ENCODE measurements at places on chromosomes 13 and 19.

DNA sequence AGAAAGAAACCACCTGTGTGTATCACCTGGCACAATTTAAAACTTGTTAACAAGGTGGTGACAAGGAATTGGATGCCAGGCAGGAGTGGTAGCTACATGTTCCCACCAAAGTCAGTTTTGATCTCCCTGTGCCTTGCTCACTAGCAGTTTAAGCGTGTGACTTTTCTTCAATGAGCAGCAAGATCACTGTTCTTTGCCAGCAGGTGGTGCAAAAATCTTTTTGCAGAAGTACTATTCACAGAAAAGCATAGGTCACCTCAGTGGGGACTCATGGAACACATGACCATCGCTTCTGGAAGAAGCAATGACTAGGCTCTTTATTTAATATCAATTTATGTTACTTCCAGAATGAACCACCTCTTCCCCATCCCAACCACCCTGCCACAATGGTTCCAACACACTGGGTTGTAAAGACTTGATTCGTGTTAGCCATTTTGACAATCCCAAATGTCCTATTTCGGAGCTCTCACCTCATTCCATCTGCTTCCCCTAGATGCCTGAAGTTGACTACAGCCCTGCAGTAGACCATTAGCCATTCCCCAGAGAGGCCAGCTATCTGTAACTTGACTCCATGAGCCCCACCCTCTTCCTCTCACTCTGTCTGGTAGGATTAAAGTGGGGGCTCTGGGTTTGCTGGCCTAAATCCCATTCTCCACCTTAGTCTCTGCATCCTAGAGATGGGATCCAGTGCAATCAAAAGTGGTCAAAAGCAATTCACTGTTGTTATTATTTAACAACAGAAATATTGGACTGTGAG is 59.1 kb upstream of the TNFRSF19 start:
- DNase-seq = no peak

DNA sequence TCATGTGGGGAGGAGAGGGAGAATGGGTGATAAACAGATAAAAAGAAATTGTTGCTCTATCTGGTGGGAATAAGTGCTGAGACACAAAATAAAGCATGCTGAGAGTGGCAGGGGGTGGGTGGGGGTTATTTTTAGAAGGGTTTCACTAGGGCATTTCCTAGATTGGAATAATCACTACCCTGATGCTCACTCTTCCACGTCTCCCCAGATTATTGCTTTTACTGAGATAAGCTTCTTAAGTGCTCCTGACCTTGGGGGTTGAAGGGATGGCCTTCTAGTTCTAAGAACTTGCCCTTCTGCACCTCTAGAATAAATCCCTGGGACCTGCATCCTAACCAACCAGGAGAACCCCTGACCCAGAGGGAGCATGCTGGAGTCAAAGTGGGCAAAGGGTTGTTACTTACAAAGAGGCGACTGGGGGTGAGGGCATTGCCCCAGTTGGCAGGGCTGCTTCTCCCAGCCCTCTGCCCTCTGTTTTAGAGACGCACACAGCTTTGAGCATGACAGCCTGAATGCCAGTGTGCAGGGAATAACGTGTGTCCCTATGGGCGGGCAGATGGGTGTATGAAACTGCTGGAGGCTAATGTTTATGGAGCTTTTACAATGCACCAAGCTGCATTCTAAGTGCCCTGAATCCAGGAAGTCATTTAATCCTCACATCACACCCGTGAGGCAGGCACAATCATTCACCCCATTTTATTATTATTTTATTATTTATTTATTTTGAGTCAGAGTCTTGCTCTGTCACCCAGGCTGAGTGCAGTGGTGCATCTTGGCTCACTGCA is 743 bp downstream of the RDH8 start:
- no peak for DNase-seq

GRCh38 chr19:40332669-40333068 is 15.5 kb downstream of the C19orf47 start:
- DNase-seq = no peak

DNA sequence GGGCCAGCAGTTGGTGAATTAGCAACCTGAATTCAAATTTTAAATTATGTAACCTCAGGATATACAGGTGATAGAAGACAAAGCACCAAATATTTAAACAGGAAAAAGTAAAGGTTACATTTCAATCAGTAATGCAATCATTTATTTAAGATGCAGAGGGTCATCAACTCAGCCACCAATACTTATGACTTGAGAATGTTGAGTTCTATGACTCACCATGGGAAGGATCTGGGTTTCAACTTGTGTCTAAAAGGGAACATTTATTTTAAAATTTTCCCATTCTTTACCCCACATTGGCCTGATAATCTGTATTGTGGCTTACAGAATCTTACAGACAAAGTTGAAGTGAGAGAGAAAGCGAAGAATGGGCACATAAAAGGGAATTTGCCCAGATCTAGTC is 418.0 kb downstream of the NDFIP2 start:
- DNase-seq = no peak

DNA sequence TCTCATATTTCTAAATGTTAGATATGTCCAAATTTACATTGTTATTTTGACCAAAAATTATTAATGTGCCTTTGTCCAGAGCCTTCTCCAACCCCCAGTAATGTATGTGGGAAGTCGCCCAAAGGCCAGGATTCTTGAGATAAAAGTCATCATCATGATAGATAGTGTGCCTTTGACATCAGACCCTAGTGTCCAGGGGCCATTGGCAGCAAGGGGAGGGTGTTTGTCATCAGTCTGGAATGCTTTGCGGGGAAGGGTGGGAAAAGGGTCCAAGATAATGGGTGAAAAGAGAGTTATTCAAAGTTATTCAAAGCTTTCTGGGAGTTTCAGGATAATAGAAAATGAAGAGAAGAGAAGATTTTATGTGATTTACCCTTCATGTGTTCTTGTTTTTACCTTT is 909.5 kb upstream of the GPC6 start:
- DNase-seq = no peak

DNA sequence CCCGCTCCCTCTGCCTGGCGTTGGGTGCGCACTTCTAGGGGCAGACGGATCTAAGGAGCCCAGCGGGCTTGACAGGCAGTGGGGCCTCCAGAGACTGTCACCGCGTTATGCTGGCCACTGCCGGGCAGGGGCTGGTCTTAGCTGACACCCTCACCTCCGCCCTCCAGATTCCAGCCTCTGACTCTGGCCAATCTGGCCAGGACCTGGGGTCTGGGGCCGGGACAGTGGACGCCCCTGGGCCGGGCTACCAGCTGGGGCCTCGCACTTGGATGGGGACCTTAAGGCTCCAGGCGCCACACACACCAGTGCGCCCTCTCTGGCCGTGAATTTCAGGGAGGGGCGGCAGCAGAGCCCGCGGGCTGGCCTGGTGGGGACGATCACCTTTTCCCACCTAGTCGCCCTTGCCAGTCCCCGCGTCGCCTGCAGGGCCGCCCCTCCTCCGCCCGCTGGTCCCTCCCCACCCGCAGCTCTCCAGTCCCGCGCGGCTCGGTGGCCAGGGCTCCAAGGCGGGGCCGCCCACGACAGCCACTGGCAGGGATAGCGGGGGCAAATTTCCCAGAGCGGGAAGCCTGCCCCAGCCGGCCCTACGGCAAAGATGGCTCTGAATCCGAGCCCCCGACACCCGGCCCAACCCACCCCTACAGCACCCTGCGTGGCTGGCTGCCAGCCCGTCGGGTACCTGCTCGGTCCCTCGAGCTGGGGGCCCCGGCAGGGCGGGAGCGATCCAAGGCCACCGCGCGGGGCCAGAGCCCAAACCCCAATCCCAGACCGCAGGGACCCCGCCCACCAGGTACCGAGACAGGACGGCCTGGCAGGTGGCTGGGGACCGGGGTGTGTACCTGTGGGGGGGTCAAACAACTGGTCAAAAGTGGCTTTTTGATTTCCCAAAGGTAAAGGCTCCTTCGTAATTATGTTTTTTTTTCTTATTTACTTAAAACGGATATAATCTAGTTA is 6.1 kb upstream of the ZNF98 start:
- no peak for DNase-seq

All from immature natural killer cell (primary cell).